ENCODE measurements at places on chromosomes 2 and 18.

DNA sequence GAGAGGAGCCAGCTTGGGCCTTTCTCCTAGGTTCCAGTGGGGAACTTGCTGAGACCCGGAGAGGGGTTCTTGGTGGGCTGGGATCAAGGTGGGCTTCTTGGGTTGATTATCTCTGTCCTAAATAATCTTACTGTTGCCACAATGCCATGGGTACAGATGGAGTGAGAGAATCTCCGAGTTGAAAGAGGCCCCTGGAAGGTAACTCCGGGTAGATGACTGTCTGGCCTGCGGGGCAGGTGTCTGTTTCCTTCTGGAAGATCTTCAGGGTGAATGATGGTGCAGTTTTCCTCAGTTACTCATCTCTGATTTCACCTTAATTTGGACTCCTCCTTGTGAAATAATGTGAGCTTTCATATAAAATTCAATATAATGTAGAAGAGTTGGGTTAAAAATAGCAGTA lies 159.4 kb downstream of the ACTR3 start:
- DNase-seq, result no peak

DNA sequence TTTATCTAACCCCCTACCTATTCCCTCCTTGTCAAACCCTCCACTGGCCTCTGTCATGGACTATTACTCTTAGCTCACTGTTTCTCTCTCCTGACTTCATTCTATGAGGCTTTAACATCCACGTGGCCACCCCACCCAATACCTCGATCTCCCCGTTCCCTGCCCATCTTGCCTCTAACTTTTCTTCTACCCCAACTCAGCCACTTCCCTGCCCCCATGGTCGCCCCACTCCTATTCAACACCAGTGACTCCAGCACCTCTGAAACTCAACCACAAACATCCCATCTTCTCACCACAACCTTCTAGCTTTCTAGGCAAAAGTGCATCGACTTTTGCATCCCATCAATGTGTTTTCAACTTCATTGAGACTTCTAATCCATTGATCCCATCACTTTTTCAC lies 94.2 kb upstream of the EPAS1 start:
- DNase-seq, result no peak

DNA sequence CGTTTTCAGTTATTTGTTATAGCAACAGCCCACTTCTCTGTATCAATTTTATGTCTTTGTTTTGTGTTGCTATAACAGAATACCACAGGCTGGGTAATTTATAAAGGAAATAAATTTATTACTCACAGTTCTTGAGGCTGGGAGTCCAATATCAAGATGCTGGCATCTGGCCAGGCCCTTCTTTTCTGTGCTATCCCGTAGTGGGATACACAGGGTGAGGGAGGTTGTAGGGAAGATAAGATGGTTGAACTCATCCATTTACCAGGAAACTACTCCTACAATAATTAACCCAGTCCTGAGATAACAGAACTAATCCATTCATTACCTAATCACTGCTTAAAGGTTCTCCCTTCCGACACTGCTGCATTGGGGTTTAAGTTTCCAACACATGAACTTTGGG lies 220.7 kb downstream of the TPGS2 start:
- DNase-seq, result no peak

DNA sequence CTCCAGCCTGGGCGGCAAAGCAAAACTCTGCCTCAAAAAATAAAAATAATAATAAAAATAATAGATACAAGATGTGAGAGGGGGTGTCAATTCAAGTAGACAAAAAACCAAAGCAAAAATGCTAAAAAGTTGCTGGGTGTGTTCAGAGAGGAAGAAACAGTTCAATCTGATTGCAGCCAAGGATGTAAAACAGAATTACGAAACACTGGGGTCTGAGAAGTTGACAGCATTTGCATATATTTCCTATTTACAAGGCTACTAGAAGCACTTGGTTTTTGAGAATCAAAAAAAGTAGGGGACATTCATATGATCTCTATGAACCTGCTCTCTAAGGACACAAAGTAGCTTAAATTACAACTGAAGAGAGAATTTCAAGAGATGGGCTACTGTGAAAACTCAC lies 7.6 kb downstream of the TRIP12 start:
- no peak for DNase-seq

DNA sequence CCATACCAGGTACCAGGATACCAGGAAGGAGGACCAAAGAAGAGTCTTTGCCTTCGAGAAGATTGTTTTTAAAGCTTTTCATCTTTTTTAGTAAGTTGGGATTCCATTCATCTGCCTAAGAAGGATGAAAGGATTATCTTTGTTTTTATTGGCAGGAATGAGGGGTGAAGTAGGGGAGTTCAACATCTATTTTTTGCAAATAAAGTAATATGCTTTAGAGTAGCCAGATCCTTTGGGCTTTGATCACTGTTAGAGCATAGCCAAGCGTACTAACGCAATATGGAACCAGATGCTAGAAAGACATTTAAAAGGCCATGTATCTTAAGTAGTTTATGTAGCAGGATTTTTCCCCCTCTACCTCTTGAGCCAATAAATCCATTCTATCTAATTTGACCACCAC lies 133.0 kb downstream of the PRPF40A start:
- DNase-seq, result no peak

GRCh38 chr2:142721015-142721414 lies 156.4 kb upstream of the KYNU start:
- no peak for DNase-seq

DNA sequence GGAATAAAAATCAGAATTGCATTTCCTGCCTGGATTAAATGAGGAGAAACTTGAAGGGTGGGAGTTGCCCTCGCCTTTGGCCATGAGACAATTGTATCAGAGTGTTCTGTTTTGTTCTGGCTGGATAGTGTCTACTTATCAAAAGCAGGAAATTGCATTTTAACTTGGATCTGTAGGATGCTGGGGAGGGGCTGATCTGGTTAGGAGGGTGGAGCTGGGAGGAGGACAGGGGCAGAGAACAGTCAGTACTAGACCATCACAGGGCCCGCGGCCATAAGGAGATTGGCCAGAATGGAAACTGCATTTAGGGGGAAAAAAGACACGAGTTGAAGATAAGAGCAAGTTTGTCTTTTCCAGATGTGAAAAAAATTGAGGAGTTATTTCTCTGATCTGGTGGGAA lies 199.1 kb upstream of the POU3F3 start:
- DNase-seq, result no peak

- DNase-seq, result no peak
Measured at GRCh38 chr2:125696560-125696959, 959.4 kb upstream of the GYPC start.

GRCh38 chr2:85707304-85707703 lies 13.1 kb downstream of the GNLY start:
- no peak for DNase-seq

DNA sequence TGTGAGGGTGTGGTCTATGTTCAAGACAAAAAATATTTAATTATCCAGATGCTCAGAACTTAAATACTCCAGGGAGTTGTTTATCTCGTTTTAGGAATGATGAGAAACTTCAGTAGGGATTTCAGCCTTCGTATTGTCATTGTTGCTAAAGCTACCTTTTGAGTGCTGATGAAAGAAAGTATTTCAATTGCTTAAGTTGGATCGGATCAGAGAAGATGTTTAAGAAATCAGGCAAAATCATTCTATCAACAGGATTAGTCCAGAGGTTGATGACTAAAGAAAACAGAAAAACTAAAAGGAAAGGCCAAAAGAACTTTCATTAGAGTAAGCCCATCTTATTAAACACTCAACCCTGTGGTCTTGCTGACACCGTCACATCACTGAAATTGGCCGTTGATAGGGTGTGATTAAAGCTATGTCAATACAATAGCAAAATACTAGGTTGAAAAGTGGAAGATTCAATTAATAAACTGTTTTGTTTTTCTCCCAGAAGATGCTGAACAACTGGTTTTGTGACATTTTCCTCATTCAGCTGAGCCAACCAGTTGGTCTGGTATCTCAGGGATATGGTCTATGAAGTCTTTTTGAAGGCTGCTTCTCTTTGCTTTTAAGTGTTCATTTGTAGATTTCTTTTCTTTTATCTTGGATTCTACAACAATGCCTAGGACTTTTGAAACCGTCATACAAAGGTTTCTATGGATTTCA lies 551.7 kb downstream of the SLC4A3 start:
- no peak for DNase-seq

GRCh38 chr2:119104414-119104813 lies 54.1 kb downstream of the C1QL2 start:
- no peak for DNase-seq

- no peak for DNase-seq
Measured at GRCh38 chr2:184646177-184646576, 47.8 kb downstream of the ZNF804A start.

DNA sequence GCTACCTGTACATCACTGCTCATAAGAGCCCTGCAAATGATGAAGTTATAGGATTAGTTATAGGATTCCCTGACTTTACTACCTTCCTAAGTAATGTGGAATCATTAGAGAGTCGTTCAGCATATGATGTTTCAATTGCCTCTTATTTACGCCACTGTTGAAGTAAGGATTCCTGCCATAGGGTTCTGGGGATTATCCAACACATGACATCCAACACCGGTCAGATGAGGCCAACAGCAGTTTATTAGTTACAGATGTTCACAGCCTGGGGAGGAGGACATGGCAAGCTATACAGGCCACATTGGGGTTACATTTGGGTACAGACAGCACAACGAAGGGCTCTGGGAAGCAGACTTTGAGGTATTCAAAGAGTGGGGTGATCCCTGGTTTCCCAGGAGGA lies 134.1 kb upstream of the MC4R start:
- DNase-seq, result no peak

- DNase-seq, result no peak
Measured at GRCh38 chr2:30481323-30481800, 34.3 kb downstream of the LCLAT1 start.

Data from stimulated activated CD8-positive, alpha-beta memory T cell treated with anti-CD3 and anti-CD28 coated beads, Interleukin-7, amount 100 ng/mL, for 48 hours (primary cell).